Natural killer cell (primary cell): ENCODE measurements at places on chromosomes 12 and 14. TPM values are rescaled to one million over a fixed set of nuclear protein-coding genes. Genes with fewer than 3 reads are reported as not detected.

DNA sequence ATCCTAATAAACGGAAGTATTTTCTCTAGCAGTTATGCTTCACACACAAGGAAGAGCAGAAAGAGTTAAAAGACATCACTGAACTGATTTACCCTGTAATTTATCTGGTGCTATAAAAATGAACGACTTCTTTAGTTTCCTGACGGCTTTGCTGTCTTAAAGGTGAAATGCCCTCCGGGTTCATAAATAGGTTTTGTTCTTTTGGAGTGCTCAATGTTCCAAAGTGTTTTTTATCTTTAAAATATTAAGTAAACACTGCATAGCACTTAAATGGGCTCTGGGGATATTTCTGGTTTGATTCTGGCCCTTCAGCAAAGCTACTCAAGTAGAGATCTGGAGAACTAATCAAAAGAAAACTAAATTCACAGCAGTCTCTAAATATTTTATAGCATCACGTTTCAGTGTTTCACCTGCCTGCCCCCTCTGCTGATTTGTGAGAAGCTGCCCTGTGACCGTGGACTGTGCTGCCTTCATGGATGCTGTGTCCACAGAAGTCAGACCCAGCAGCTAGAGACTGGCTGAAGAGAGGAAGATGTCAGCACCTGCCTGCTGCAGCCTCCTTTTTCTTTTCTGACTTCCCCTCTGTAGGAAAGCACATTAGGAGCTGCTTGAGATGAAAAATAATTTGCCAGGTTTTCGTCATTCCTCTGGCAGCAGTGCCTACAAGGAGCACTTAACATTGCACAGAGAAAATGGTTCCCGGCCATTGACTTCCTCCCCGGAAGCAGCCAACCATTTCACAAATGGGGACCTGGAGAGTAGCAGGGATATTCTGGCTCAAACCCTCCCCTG lies 205.1 kb upstream of the FSCB start:
- H3K36me3 ChIP-seq = no peaks in the 10 kb centered on the region
- no peaks in the 10 kb centered on the region for H3K27me3 ChIP-seq
- no peak overlapping the region for H3K4me3 ChIP-seq
- H3K4me1 ChIP-seq = no peaks in the 10 kb centered on the region
- no peak for DNase-seq

- H3K4me1 ChIP-seq = peaks cover 12% of the 10 kb centered on the region
- H3K27me3 ChIP-seq = no peaks in the 10 kb centered on the region
- peak; percentile 46 for DNase-seq
- H3K27ac ChIP-seq = peak overlapping the region; percentile 42
- H3K36me3 ChIP-seq = no peaks in the 10 kb centered on the region
These were observed 507 bp downstream of the SPTSSA start for GRCh38 chr14:34461334-34462131.

DNA sequence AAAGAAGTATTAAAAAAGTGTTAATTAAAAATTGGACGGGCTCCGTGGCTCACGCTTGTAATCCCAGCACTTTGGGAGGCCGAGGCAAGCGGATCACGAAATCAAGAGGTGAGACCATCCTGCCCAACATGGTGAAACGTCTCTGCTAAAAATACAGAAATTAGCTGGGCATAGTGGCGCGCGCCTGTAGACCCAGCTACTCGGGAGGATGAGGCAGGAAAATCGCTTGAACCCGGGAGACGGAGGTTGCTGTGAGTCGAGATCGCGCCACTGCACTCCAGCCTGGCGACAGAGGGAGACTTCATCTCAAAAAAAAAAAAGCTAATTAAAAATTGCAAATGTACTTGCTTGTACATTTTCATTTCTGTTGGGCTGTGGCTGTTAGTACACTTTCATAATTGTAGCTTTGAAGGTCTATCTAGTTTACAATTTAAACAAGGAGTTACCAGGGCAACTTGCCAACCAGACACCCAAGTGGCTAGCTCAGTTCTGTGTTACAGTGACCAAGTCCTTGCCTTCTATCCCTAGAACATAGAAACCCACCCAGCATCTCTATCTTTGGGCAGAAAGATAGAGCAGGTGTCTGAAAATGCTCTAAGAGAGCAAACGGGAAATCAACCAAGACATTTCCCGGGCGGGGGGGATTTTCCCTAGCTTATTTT lies 1.2 kb downstream of the COA8 start:
- H3K36me3 ChIP-seq = peaks cover 14% of the 10 kb centered on the region
- no peak overlapping the region for H3K27ac ChIP-seq
- no peaks in the 10 kb centered on the region for H3K27me3 ChIP-seq
- H3K4me3 ChIP-seq = no peak overlapping the region

- H3K4me3 ChIP-seq = no peak overlapping the region
- H3K27ac ChIP-seq = no peak overlapping the region
- no peak for DNase-seq
- no peaks in the 10 kb centered on the region for H3K36me3 ChIP-seq
These were observed 279.6 kb upstream of the CCDC196 start for GRCh38 chr14:66206554-66206953.

DNA sequence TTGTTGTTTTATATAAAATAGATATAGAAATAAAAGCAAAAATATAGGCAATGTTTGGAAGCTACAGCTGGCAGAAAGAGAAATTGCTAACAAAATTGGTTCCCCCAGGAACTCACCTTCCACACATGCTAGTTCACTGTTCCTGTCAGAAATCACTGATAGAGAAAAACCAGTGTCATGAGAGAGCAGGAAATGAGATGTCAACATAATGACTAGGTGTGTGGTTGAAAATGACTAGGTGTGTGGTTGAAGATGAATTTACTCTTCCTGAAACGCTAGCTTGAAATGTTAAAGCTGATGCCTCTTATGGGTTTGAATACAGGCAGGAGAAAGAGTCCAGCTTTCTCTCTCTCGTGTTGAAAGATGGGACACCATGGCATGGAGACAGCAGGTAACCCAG lies 216.3 kb downstream of the C12orf42 start:
- no peak overlapping the region for H3K27ac ChIP-seq
- no peaks in the 10 kb centered on the region for H3K27me3 ChIP-seq
- H3K36me3 ChIP-seq = no peaks in the 10 kb centered on the region
- no peak for DNase-seq

- H3K27ac ChIP-seq = no peak overlapping the region
- H3K36me3 ChIP-seq = no peaks in the 10 kb centered on the region
- peaks cover 9% of the 10 kb centered on the region for H3K4me1 ChIP-seq
- no peak overlapping the region for H3K4me3 ChIP-seq
- DNase-seq = no peak
These were observed 78.4 kb upstream of the FUT8 start for GRCh38 chr14:65333943-65334687.

DNA sequence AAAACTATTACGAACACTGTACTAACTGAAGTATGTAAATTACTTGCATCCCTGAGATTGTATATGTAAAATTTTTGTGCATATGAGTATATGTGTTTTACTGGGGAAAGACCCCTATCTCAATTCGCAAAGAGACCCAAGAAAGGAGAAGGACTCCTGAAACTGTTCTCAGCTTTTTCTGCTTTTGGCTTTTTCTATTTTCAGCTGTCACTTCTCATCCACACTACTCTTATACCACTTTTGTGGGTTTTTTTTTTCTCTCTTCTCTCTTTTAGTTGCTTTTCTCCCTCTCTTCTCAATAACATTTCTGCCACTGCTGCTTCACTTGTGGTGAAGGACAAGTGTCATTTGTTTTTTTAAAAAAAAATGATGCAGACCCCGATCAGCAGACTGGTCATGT lies 39.8 kb downstream of the NIN start:
- H3K4me1 ChIP-seq = peaks cover 43% of the 10 kb centered on the region
- DNase-seq = no peak
- peak overlapping the region; percentile 54 for H3K27ac ChIP-seq
- H3K36me3 ChIP-seq = peaks cover 7% of the 10 kb centered on the region
- no peaks in the 10 kb centered on the region for H3K27me3 ChIP-seq
- no peak overlapping the region for H3K4me3 ChIP-seq

GRCh38 chr12:125145196-125145595 lies 80.0 kb downstream of the AACS start:
- H3K36me3 ChIP-seq = no peaks in the 10 kb centered on the region
- no peaks in the 10 kb centered on the region for H3K4me1 ChIP-seq
- H3K27me3 ChIP-seq = no peaks in the 10 kb centered on the region
- no peak overlapping the region for H3K27ac ChIP-seq

DNA sequence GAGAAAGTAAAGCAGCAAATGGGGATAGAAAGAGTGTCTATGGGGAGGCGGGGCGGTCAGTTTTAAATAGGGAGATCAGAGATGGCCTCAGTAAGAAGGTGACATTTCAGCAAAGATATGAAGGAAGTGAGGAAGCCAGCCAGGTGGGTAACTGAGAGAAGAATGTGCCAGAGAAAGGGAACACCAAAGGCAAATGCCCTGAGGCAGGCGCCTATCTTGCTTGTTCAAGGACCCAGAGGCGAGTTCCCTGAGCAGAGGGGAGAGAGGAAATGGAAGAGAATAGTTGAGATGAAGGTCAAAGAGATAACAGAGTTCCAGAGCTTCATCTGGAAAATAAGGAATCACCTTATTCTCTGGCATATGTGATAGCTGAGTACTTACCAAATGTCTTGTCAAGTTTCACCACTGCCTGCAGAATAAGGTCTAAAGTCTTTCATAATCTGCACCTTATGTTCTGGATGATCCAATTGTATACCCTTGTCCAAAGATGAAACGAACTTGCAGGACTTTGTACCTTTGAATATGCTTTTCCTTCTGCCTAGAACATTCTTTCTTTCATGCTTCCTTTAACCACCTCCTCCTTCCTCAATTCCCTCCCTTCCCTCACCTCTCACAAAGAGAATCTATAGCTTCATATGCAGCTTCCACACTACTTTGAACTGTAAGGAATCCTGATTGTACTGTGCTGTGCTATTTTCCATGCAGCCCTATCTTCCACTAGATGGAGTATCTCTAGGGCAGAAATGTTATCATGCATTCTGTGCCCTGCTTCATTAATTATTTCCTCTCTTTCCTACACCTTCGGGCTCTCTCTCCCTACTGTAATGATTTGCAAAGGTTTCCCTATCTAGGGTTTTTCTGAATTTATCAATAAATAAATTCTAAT lies 38.5 kb downstream of the GNPTAB start:
- no peaks in the 10 kb centered on the region for H3K27me3 ChIP-seq
- no peak overlapping the region for H3K4me3 ChIP-seq
- H3K36me3 ChIP-seq = peaks cover 20% of the 10 kb centered on the region
- peaks cover 53% of the 10 kb centered on the region for H3K4me1 ChIP-seq

- H3K27ac ChIP-seq = no peak overlapping the region
- H3K27me3 ChIP-seq = no peaks in the 10 kb centered on the region
- H3K36me3 ChIP-seq = no peaks in the 10 kb centered on the region
- H3K4me3 ChIP-seq = no peak overlapping the region
- no peak for DNase-seq
These were observed 207.8 kb upstream of the FAR2 start for GRCh38 chr12:28941248-28941647.

DNA sequence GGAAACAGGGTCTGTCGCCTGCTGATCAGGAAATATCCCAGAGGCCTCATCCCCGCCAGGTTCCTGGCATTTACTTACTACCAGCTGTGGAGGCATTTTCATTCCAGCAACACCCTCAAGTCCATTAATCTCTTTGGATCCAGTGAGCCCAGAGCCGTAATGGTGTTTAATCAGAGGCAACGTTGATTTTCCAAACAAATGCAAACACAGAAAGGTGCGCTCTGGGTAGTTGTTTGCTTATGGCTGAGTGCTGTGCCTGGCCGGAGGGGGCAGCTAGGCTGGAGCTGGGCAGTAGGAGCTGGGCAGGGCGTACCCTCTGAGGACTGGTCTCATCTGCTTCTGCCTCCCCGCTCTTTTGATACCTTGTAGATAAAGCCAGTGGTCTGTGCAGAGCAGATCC lies 110.6 kb downstream of the ADCK1 start:
- no peak for DNase-seq
- no peak overlapping the region for H3K27ac ChIP-seq
- H3K36me3 ChIP-seq = no peaks in the 10 kb centered on the region
- H3K4me1 ChIP-seq = no peaks in the 10 kb centered on the region

- DNase-seq = no peak
- H3K4me1 ChIP-seq = no peaks in the 10 kb centered on the region
- peaks cover 5% of the 10 kb centered on the region for H3K27me3 ChIP-seq
- H3K4me3 ChIP-seq = no peak overlapping the region
- H3K36me3 ChIP-seq = no peaks in the 10 kb centered on the region
These were observed 311.3 kb downstream of the DPF3 start for GRCh38 chr14:72582582-72582981.

DNA sequence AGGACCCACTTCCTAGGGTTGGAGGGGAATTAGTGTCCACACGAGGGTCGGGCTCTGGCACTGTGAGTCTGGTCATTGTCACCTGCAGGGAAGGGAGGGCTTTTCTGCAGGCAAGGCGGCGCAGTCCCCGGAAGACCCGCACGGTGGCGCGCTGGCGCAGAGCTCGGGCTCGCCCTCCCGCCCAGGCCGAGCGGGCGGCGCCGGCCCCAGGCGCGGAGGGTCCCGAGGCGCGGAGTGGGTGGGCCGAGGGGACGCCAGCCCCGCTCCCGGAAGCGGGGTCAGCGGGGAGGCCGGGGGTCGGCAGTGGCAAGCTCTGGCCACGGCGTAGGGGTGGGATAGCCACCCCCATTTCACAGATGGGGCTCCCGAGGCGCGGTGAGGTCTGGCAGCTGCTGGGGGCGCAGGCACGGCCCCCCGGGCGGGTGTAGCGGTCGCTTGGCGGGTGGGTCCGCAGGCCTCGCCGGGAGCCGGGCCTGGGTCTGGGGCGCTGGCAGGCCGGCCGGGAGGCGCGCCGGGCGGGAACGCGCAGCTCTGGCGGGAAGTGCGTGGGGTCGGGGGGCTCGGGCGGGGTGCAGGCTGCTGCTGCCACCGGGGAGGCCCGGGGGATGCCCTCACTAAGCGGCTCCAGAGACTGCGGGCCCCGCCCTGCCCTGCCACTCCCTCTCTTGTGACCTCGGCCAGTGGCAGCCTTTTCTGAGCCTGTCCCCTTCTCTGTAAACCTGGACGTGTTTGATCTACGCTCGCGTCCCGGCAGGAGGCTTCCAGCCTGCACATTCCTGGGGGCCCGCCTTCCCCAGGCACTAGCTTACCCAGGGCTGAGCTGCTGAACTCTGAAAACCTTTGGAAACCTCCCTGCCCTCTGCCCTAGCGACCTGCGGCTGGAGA lies 46.1 kb downstream of the CYP46A1 start:
- H3K27ac ChIP-seq = no peak overlapping the region
- H3K27me3 ChIP-seq = peaks cover 10% of the 10 kb centered on the region
- DNase-seq = peak; percentile 64
- H3K4me1 ChIP-seq = no peaks in the 10 kb centered on the region

- no peak for DNase-seq
- H3K27me3 ChIP-seq = no peaks in the 10 kb centered on the region
These were observed 7.4 kb downstream of the RAN start for GRCh38 chr12:130879212-130879686.

NXPH4 gene
- total RNA-seq = 0.82 TPM

SRRM4 gene
- not detected for total RNA-seq

PRKD1 gene
- total RNA-seq = not detected

TPPP2 gene
- not detected for total RNA-seq

SMIM41 gene
- not detected for total RNA-seq

NR1H4 gene
- total RNA-seq = not detected

PELI2 gene
- 25.0 TPM for total RNA-seq

ERBB3 gene
- total RNA-seq = 0.26 TPM
